ENCODE measurements at places on chromosomes 2 and 18. TPM values are rescaled to one million over a fixed set of nuclear protein-coding genes. Genes with fewer than 3 reads are reported as not detected.

DNA sequence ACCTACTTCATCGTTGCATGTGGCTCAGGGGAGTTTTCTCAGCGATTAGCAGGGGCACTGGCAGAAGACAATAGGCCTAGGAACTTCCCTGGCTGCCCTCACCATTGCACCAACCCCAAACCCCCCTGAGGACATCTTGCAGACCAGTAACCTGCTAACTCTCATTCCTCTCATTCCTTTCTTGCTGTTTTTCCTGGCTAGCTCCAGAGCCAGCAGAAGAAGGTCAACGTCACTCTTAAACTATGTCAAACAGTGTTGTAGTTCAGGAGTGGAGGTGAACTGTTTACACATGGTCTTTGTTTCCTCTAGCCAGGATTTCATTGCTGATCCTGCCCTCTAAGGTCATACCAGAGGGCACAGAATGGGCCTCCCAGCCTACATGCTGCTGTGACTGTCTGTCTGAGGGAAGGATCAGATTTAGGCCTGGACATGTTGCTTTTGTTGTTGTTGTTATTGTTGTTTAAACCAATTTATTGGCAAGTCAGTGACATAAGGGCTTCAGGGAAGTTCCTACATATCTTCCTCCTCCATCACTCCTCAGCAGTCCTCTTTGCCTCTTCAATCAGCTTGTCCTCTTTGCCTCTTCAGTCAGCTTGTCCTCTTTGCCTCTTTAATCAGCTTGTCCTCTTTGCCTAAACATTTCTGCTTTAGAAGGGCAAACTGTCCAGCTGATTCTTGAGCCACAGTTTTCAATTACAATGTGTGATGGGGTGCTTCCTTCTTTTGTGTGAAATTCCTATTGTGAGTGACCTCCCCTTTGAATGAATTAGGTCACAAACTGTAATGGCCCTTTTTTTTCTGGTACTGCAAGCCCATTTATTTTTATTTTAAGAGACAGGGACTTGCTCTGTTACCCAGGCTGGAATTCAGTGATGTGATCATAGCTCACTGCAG is 471.9 kb upstream of the TNP1 start:
- DNase-seq, result no peak

GRCh38 chr2:55419233-55419678 is 400 bp downstream of the CCDC88A start:
- DNase-seq, result no peak

DNA sequence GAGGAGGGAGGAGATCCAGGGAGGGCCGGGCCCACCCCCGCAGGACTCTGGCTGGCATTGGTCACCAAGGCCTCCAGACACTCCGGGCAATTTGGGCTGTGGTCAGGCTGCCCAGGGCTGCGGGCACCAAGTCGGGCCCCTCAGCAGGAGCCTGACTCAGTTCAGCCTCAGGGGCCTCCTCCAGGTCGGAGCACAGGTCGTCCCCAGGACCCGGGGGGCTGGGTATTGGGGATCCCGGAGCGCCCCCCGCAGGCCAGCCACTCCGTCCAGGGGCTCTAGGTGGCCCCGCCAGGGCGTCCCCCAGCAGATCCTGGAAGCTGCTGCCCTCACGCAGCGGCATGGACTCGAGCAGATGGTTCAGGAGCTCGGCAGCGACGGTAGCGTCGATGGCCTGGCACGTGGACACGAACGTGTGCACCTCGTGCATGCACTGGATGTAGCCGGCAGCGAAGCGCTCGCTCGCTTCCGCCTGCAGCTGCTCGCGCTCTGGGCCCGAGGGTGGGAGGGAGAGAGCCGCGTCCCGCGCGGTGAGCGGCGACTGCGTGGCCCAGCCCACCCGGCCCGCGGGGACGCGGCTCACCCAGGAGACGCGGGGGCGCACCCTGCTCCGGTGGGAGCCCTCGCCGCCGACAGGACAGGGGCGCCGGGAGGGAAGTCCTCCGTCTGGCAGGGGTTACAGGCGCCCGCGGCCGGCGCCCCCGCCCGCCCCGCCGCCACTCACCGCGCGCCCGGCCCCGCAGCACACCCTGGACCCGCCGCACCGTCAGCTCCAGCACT is 884 bp downstream of the HES6 start:
- no peak for DNase-seq

GRCh38 chr2:147469471-147469870 is 375.4 kb upstream of the ACVR2A start:
- DNase-seq, result no peak

Gene PDCD1
- 3.3 TPM for total RNA-seq

- no peak for DNase-seq
These were observed 5.4 kb downstream of the HS6ST1 start for GRCh38 chr2:128313091-128313836.

Gene CD226
- total RNA-seq, result 0.91 TPM

DNA sequence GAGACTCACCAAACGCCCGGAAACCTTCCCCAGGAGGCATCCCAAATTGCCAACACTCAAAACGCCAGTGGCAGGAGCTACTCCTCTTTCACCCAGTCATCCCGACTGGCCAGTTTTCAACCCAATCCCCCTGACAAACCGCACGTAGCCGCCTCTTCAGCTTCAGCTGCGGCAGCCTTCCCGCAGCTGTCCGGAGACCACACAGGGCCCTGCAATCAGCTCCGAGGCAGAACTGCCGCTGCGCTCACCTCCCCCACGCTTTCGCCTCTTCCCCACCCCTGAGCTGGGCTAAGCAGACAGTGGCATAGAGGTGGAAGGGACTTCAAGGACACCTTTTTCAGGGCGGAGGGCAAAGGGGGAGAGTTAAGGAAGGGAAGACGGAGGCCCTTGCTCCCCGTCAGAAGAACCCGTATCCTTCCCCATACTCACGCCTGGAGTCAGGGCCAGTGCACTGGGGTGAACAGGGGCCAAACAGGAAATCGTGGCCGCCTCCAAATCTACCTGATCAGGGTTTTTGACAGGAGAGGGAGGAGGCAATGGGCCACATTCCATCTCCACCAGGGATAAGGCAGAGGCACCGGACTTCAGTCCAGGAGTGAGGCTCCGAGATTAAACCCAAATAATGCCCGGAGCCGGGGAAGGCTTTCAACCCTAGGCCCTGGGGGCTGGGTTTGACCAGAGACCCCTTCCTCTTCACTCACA is 16.9 kb downstream of the CYP26B1 start:
- no peak for DNase-seq

DNA sequence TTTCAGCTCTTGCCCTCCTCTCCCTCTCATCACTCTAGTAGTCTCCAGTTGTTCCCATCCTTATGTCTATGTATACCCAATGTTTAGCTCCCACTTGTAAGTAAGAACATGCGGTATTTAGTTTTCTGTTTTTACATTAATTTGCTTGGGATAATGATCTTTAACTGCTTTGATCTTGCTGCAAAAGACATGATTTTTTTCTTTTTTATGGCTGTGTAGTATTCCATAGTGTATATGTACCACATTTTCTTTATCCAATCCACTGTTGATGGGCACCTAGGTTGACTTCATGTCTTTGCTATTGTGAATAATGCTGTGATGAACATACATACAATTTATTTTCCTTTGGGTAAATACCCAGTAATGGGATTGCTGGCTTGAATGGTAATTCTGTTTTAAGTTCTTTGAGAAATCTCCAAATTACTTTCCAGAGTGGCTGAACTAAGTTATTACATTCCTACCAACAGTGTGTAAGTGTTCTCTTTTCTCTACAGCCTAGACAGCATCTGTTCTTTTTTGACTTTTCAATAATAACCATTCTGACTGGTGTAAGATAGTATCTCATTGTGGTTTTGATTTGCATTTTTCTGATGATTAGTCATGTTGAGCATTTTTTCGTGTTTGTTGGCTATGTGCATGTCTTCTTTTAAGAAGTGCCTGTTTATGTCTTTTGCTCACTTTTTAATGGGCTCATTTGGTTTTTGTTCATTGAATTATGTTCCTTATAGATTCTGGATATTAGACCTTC is 179.6 kb upstream of the SLC39A10 start:
- DNase-seq, result no peak

DNA sequence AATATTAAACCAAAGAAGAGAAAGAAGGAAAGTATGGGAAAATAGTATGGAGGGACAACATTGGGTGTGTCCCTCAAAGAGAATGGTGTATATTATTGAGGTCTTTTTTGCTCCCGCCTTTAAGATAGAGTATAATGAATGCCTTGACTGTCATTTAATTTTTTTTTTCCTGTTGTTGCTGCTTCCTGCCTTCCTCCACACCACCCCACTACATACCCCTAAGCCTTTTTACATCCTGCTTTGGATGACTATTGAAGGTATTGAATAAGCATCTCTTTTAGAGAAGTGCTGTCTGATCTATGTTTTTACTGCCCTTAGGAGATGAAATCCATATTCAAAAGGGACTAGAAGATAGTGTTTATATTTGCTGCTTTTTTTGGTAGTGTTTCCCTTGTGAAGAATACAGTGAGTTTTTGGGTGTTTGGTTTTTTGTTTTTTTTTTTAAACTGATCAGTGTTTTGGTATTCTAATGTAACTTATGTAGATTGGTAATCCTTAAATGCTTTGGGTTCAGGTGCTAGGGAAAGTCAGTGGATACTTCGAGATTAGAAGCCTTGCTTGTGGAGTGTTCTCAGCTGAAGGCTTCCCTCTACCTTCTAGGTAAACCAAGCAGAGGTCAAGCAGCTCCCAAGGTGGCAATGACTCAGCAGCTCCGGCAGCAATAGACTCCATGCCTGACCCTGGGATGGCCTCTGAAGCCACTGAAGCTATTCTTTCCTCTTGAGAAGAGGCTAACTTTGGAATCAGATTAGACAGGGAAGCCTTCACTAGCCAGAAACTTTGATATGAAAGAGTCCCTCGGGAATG is 5.0 kb downstream of the FZD7 start:
- DNase-seq, result peak; percentile 25

GRCh38 chr2:15694589-15694986 is 102.9 kb downstream of the DDX1 start:
- DNase-seq, result no peak

All from left ventricle myocardium inferior (tissue), 1 donor.